ENCODE measurements at places on chromosomes 16 and 17.

DNA sequence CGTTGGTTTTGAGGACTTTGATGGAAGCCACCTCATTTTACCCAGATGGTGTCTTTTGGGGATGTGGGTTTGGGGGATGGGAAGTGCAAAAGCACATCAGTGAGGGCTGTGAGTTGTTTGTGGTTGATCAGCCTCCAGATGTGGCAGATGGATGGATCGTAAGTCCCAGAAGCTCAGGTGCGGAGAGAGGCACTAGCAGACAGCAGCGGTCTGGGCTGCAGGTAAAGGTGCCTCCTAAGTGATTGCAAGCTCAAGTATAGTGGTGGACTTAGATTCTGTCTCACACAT lies 18.0 kb downstream of the HS3ST3B1 start:
- DNase-seq: no peak

DNA sequence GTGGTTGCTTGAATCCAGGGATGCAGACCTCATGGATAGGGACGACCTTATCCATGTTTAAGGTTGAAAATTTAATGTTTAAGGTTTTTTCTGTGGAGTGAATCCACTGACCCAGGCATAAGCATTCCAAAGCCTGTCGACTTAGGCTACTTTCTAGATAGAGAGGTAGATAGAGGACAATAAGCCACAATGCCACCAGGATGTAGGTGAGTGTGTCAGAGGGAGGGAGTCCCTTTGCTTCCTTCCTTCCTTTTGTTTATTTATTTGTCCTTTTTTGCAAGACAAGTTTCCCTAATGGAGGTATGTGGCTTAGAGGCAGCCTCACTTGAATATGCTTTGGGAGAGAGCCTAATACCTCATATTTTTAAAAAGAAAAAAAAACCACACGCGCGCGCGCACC lies 834.2 kb upstream of the SOX9 start:
- no peak for DNase-seq

- no peak for DNase-seq
Measured at GRCh38 chr16:55035956-55036355, 105.3 kb downstream of the IRX5 start.

DNA sequence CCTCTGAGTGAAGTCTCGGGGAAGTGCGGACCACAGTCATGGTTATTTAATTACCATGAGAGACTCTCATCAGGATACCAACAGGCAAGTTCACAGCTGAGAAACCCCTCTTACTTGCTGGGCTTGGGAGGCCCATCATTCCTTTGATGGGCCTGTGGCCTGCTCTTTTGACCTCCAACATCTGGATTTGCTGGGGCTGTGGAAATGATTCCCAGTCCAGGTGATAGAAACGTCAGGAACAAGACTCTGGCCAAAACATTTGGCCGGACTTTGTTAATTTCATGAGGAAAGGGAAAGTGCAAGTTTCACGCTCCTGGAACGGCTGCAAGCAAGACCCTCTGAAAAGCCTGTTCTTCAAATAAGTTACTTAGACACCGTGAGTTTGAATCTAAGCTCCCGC lies 42.5 kb downstream of the TMEM114 start:
- no peak for DNase-seq

DNA sequence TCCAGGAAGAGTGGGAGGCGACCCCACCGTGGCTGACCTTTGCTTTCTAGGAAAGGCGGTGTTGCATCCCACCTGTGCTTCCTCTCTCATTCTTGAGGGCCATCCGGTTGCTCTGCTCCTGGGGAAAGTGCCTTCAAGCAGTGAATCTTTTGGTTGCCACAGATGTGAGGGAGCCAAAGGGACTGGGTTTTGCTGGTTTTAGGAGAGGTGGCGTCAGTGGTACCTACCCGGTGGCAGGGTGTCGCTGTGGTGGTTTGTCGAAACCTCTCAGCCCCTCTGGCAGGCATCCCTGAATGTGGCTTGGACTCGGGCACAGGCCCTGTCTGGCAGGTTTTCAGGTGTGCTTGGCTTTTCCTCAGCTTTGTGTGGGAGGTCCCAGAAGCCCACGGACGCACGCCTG lies 611.5 kb downstream of the KCNJ18 start:
- no peak for DNase-seq

- no peak for DNase-seq
Measured at GRCh38 chr16:14354561-14355351, 275.3 kb downstream of the PARN start.

- DNase-seq: peak; percentile 61
Measured at GRCh38 chr17:8041249-8041928, 2.5 kb downstream of the ALOX15B start.

DNA sequence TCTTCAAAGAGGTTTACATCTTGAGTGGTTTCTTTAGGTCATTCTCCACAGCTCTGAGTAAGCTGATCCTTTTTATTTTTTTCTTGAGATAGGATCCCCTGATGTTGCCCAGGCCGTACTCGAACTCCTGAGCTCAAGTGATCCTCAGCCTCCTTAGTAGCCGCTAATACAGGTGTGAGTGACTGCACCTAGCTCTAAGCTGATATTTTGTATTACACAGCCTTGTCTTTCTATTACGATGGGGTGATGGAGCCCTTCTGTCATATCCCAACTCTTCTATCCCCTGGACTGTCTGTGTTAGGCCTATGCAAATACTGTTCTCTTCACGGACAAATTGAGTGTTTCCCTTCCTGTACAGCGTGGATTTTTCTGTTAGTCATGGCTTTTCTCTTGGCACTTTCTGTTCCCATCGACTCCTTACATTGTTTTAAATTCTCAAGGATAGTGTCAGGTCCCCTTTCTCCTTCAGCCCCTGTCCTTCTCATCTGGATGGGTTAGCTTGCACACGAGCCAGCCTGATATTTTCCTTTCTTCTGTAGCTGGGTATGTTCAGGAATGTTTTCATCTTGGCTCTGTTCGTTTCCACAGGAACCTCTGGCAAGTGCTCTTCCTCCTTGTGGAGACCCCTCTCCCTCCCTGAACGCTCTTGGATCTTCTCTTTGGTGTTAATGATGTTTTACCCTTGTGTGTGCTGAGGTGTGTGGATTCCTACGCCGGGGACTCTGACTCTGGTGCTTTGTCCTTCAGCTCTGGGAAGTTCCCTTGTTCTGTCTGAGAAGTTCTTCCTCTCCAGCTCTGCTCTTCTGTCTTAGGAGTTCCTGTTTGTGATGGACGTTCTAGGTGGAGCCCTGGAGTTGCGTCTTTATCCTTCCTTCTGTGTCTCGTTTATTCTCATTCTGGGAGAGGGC lies 2.3 kb downstream of the BANP start:
- no peak for DNase-seq

DNA sequence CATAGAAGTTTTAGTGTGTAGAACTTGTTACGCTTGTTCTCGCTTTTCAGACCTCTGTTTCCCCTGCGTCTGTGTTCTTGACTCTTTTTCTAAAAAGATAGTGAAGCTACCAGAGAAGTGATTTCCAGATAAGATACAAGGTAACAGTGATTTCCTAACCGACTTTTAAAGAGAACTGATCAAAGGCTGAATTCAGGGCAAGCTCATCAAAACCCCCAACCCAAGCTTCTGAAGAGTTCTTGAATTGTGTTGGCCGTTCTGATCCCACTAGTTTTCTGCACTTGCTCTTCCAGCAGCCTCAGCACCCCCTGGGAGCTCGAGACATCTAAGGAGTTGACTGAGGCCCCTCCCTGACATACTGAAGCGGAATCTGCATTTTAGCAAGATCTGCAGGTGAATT lies 12.7 kb upstream of the NSMCE1 start:
- DNase-seq: no peak

GRCh38 chr16:85236818-85237150 lies 124.5 kb upstream of the CIBAR2 start:
- no peak for DNase-seq

DNA sequence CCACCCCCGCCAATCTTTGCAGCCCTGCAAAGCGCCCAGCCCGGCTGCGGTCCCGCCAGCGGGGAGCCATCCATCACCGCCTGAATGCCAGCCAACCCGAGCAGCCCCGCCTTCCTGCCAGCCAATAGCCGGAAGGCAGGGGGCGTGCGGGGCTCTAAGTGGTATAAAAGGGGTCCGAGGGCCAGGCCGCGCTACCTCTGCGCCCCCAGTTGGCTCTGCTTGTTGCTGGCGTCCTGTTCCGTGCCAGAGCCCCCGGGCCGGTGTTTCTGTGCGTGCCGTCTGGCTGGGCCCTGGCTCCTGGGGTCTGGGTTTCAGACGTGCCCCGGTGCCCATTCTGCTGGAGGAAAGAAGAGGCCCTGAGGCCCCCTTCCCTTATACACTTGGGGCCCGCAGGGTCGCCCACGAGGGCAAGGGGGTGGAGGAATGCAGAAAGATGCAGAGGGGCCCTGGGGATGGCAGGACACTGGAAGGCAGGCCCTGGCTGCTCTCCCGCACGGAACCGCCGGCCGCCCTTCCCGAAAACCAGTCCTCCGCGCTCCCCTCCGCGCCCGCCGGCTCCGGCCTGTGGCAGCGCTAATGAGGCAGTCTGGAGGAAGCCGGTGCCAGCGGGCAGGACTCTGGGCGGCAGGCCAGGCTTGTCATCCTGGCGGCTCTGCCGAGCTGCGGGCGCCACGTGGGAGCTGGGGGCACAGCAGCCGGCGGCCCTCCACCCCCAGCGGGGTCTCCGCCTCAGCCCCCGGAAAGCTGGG lies 14.0 kb downstream of the COPZ2 start:
- DNase-seq: peak; percentile 88

- no peak for DNase-seq
Measured at GRCh38 chr17:29711588-29712385, 89.1 kb upstream of the CORO6 start.

DNA sequence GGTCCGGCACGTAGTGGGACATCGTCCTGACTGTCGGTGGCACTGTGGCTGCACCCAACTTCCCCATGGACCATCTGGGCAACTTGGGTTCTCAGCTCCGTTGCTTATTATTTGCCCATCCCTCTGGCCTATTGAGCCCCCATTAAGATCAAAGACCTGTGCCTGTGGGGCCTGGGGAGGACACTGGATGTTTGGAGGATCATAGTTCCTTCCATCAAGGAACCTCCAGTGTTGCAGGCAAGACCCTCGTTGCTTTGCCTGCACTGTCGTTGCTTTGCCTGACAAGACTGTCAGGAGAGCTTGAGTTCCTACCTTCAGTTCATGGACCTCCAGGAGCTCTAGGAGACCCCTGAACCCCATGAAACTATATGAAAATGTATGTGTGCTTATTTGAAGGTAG lies 127.2 kb downstream of the CCDC144A start:
- no peak for DNase-seq

DNA sequence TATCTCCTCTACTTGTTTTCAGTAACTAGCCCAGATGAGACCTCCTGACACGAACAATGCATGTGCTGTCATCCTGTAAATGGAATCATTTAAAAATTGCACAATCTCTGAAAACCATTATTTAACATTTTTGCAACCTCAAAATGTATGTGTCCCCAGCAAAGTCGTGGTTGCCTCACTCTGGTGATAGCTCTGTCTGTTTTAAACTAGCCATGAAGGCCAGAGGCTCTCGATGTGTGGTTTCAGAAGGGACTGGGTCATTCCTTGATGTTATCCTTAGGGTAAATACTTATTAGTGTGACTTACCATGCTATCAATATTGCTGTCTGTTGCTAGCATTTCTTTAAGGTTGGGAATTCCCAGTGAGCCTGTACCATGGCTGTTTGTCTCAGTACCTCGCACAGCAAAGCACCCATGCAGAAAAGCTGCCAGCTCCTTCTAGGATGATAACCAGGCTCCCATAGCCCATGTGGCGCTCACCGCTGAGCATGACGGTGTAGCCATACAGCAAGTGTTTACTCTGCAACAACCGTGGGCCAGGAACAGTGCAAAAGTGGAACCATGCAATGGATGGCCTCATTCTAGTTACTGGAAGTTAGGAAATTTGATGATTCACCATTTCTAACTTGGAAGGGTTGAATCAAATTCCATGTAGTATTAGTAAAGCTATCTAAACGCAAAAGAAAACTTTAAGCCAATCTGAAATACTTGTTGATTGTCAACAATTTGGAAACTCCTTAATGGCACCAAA lies 2.9 kb upstream of the PGS1 start:
- DNase-seq: no peak

GRCh38 chr17:14308965-14309879 lies 8.3 kb downstream of the HS3ST3B1 start:
- DNase-seq: no peak

DNA sequence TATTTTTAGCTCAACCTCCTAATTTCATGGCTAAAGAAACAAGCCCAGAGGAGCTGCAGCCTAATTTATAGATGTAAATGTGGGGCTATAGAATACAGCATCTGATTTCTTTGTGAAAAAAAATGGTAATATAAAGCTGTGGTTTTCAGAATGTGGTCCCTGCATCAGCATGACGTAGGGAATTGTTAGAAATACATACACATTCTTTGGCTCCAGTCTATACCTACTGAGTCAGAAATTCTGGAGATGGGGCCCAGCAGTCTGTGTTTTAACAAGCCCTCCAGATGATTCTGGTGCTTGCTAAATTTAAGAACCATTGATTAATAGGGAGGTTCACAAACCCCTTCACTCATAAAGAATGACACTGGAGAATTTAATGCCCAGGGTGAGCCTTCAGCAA lies 18.1 kb upstream of the MYH8 start:
- no peak for DNase-seq

DNA sequence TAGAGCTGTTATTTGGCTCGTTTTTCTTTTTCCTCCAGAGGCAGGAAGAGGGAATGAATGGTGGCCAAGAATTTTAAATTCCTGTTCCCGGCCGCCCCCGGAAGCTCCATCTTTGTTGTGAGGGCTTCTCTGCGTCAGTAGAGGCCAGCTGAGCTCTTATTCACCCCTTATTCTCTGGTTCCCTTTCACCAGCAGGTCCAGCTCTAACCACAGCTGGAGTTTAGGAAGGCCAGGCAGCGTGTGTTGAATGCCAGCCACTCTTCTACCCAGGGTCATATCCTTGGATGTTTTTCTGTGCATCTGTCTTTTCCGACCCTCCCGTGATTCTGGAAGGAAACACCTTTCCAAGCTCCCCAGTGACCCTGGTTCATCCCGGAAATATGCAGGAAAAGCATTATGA lies 570.5 kb downstream of the WWOX start:
- DNase-seq: no peak

DNA sequence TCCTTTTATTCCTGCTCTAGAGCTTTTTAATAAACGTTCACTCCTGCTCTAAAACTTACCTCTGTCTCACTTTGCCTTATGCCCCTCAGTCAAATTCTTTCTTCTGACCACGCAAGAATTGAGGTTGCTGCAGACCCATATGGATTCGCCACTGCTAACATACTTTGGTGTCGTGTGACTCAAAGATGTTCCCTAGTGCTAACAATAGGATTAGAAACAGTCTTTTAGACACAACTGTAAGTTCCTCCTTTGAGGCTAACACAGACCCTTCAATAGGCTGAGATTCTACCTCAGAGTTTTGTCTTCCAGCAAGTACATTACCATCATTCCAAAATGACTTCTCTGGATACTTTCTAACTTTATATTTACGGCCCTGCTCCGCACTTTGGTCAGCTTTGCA lies 149.5 kb upstream of the COX10 start:
- no peak for DNase-seq

DNA sequence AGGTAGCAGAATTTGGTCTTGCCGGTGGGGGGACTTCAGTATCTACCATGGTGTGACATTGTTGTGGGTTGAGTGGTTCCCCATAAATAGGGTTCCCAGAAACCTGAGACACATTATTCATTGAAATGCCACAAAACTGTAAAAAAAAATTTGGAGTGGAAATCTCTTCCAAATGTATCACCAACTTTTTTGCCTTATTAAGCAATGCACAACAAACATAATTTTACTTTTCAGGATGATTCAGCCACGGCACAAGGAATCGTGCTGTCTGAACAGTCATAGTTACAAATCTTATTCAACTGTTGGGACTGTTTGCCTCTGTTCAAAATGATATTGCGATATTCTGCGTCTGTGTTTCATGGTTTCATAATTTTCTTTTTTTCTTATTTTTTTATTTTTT lies 181.2 kb downstream of the NTN1 start:
- no peak for DNase-seq

Measured in HT-29 (cell line).